Activated naive CD4-positive, alpha-beta T cell treated with anti-CD3 and anti-CD28 coated beads, Interleukin-2, amount 10 ng/mL, durations not matched to agents 7 days and 5 days (primary cell): ENCODE measurements at places on chromosomes 13 and 19.
A peak's percentile ranks its signal among the peaks of the same experiment; 100 is the strongest.

- no peak for DNase-seq
Observed at GRCh38 chr13:28299916-28300315, 161.6 kb downstream of the PAN3 start.

GRCh38 chr13:77065461-77066147 lies 38.6 kb upstream of the FBXL3 start:
- DNase-seq = no peak

GRCh38 chr13:28534210-28534609 lies 39.3 kb upstream of the FLT1 start:
- DNase-seq = no peak

DNA sequence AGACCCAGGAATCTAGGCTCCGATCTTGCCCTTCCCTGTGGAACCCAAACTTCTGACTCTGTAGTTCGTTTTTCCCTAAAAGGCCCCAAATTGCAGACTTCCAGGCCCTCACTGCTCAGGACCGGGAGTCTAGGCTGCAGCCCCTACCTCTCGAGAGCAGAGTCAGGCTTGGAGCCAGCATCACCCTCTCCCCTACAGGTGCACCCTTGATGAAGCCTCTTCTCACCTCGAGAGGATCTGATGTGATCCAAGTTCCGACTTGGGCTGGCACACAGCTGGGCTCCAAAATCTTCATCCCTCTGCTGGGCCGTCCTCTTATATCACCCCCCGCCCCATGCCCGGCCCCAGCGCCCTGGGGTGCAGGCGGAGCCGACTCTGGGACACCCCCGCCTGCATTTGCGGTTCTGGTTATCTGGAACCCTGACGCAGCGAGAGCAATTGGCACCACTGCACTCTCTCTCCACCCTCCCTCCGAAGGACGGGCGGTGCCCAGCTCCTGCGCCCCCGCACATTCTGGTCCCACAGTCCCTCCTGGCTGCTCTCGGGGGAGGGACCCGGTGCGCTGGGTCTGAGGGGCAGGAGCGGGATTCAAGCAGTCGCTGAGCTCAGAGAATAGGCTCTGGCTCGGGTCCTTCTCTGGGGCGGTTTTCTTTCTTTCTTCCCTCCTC lies at the start of gene KLK7:
Gene KLK7, minus strand, starts transcription at position 293 of the 668 bp plus-strand sequence. CDS start 1,518 bp downstream, outside the sequence.
- no peak for DNase-seq

DNA sequence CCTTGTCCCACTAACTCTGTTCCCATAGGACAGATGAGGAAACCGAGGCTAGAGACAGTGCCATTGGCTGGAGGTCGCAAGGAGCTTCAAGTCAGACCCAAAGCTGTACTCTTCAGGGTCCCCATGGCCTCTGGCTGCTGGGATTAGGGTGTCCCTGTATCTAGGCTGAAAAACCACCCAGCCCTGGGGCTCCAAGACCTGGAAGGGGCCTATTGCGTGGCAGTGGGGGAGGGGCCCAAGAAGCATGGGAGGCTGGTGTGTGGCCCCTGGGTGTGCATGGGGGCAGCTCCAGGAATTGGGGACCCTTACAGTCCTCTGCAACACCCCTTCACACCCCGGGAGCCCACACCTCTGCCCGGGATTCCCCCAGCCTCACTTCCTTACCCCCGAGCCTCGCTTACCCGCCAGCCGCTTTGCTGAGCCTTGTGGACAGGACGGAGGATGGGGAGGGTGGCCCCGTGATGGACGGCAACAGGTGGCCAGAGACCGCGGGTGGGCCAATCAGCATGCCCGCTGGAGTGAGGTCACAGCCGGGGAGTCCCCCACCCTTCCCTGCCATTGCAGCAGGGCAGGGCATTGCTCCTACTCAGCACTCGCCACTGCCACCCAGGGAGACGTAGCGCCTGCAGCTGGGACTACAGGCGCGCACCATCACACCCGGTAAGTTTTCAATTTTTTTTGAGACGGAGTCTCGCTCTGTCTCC lies at the start of gene JSRP1:
Gene JSRP1, minus strand, starts transcription at position 436 of the 704 bp plus-strand sequence. CDS start 1,103 bp downstream, outside the sequence.
- peak; percentile 46 for DNase-seq
